Inflammatory macrophage treated with lipopolysaccharide for 4 hours (primary cell): ENCODE measurements at places on chromosomes 6 and 20.

DNA sequence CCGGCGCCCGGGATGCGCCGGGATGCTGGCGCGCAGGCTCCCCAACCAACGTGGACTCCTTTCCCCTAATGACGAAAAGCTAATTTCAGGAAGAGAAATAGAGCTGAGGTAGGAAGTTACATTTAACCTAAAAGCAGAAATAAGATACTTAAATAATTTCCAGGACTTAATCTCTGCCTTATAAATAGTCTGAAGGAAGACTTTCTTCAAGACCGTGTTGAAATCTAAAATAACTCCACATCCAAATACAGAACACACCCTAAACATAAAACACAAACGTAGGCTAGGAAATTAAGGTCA, 1.3 kb downstream of the ASF1A start:
- no peak for DNase-seq

DNA sequence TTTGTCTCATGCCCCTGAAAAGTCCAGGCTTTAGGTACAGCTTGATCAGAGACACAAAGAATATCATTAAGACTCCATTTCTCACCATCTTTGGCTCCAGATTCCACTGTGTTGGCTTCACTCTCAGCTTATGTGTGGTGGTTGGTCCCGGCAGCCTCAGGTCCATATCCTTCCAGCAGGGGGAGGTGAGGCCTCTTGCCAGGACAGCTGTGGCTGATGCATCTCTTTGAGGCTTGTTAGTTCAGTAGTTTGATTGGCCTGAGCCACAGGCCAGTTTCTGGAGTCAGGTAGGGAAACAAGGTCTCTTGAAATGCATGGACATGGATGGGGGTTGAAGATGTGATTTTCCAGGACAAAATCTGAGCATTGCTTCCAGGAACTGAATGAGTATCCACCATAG, 62.4 kb downstream of the JAG1 start:
- DNase-seq, result no peak

DNA sequence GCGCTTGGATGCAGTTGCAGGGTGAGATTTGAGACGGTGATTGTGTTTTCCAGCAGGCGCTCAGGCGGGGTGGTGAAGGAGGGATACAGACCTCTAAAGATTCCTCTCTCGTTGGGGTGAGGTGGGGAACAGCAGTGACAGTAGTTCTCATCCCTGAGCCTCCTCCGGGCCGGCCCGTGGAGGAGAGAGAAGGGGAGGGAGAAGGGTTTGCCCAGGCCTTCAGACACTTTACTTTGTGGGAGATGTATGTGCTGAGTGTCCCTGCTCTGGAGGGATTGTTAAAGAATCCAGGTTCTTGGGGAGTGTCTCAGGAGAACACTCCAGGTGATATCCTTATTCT, 41.0 kb downstream of the PSMB9 start:
- no peak for DNase-seq

DNA sequence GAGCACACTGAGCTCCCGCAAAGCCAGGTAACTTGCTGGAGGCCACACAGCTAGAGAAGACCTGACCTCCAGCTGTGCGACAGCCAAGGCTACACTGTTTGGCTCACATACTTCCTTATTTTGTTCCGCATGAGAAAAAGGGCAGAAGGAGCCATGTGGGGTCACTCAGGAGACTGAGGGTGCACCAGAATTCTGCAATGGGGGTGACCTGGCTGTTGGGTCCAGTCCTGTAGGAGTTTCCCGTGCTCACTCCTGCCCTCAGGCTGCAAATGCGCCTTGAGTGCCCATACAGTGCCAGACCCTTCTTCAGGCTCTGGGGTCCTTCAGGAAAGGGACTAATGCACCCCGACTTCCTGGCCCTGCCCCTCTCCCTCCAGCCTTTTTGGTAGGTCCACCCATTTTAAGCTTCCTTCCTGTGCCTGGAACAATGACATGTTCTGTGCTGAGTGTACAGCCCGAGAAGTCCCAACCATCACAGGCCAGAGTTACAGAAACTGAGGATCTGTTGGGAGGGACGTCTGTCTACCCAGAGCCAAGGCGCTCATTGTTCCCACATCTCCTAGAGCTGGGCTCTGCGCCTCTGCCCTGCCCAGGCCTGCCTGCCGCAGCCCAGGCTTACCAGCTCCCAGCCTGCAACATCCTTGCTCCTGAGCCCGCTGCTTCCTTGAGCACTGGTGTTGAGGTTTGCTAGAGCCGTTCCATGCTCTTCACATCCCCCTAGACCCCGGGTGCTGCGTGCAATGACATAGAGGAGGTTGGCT, 33.5 kb upstream of the CD93 start:
- DNase-seq, result no peak

GRCh38 chr20:43959079-43959919, 44.6 kb downstream of the TOX2 start:
- no peak for DNase-seq

GRCh38 chr20:42688576-42688975, 501.1 kb downstream of the PTPRT start:
- DNase-seq, result no peak
